ENCODE measurements at places on chromosomes 12 and 14.

DNA sequence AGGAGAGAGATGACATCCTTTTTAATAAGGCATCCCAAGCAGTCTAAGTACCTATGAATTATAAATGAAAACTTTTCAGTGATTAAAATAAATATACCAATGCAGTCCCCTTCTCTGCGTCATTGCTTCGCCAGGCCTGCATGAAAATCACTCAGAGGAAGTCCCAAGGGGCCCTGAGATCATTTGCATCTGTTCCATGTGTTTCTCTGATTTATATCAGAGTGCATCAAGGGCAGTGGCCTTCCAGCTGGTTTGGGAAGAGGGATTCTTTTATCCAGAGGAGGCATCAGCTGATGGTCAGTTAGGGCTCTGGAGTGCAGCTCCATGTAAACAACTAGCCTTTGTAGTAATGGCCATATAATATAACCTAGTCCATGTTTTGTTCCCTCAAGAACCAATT, 210.1 kb downstream of the RGS6 start:
- DNase-seq = no peak

- no peak for DNase-seq
Measured at GRCh38 chr14:54796961-54797360, 105.7 kb downstream of the GCH1 start.

DNA sequence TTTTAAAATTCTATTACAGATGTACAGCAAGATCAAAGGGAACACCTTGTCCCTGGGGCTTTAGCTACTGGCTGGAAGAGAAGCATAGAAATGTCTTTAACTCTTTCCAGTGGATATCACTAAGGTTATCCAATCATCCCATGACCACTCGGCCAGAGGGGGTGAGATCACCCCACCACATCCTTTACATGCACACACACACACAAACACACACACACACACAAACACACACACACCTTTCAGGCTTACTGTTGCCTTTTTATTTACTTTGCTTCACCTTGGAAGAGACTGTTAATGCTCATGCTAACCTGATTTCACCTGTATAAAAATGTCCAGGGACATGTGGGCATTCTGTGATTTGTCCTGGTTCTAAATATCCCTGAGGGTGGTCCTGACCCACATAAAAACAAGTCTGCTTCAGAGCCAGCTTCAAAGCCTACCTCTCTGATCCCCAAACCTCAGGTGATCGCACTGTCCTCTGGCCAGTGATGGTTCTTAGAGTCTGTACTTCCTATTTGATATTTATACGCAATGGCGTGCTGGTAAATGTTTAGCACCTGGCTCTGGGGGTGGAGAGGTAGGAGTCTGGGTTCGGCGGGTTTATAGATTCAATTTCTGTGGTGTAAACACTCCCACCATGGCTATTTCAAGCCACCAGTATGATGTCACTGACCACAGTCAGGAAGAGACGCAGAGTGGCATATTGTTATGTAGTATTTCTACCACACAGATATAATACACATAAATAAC, 166.1 kb upstream of the EEA1 start:
- DNase-seq = no peak

GRCh38 chr14:97025722-97026121, 228.5 kb downstream of the VRK1 start:
- DNase-seq = no peak

GRCh38 chr12:92047393-92047826, 98.2 kb downstream of the BTG1 start:
- DNase-seq = no peak

GRCh38 chr12:120762086-120762485, 36.5 kb downstream of the ACADS start:
- no peak for DNase-seq

GRCh38 chr12:88416786-88417185, 163.5 kb downstream of the KITLG start:
- DNase-seq = no peak

GRCh38 chr12:52252728-52253343, 19.8 kb downstream of the KRT7 start:
- no peak for DNase-seq

GRCh38 chr12:139585-139984, 73.0 kb downstream of the IQSEC3 start:
- no peak for DNase-seq

- DNase-seq = no peak
Measured at GRCh38 chr14:104596451-104596918, 8.1 kb downstream of the TMEM179 start.

GRCh38 chr12:131737150-131737827, 26.4 kb downstream of the SFSWAP start:
- DNase-seq = no peak

DNA sequence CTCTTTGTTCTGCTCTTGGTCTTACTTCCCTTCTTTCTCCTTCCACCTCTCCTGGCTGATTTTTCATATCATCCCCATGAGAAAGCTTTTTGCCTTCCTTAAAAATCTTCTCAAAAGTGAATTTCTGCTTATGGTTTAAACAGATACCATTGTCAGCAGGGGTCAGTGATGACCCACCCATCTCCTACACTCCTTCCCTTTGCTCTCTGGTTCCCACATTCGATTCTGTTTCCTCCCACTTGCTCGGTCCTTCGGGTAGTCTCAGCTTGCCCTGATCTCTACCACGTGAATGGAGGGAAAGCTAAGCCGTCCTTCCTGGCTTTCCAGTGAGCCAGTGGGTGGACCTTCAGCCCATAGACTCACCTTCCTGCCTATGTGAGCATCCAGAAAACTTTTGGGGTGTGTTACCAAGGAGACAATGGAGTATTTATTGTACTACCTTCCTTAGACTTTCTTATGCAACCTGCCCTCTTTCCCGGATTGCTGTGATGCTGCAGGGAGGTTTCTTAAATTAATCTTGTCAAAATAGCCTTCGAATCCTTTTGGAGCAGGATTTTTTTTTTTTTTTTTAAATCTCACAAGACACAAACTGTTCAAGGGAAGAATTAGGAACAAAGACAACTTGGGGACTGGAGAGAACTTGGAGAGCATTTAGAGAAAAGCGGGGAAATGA, 306.3 kb downstream of the CACNA1C start:
- no peak for DNase-seq

- DNase-seq = no peak
Measured at GRCh38 chr14:22973217-22974032, 8.9 kb downstream of the AJUBA start.

DNA sequence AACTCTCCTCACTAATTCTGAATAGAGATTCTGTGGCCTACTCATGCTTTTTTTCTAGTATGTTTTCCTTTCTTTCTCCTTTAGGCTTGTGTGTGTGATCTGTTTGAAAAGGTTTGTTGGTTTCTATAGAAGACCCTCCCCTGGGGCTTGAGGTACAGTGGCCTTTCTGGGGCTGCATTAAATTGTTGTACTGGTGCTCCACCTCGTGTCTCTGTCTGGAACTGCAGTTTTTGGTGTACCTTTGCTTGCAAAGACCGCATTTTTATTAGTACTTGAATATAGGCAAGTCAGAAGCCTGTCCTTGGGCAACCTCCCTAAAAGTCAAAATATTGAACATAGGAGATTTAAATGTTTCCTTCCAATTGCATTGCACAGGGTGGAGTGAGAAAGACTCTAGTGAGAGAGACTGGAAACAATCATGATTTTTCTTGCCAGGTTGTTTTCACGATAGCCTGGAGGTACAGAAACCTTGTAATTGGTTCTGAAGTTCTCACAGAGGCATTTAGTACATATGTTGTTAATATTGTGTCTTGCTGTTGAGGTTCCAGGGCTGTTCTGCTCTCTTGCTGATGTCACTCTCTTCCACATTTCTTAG, 39.0 kb downstream of the SLCO1B1 start:
- no peak for DNase-seq

- no peak for DNase-seq
Measured at GRCh38 chr14:89855961-89856656, 98.4 kb downstream of the EFCAB11 start.

- peak; percentile 99 for DNase-seq
Measured at GRCh38 chr14:35336494-35337268, 44.5 kb downstream of the PSMA6 start.

GRCh38 chr14:88551980-88552431, 2.8 kb downstream of the PTPN21 start:
- DNase-seq = no peak

DNA sequence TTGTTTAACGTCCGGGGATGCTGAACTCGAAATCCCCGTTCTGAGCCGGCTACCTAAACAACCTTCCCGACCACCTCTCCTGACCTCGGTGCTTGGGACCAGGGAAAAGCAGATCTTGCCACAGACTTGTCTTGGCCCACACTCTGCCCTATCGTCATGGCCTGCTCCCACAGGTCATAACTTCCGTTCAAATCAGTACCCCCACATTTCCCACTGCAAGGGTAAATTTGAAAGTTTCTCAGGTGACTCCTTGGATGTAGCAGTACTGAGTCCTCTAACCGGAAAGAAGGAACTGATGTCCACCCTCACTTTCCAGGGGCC, 612 bp upstream of the RBM23 start:
- DNase-seq = no peak

GRCh38 chr12:51897181-51897580, 9.3 kb downstream of the ANKRD33 start:
- DNase-seq = no peak

- no peak for DNase-seq
Measured at GRCh38 chr12:64525461-64526160, 73.7 kb downstream of the TBK1 start.

- no peak for DNase-seq
Measured at GRCh38 chr12:40058721-40059190, 47.1 kb downstream of the SLC2A13 start.

DNA sequence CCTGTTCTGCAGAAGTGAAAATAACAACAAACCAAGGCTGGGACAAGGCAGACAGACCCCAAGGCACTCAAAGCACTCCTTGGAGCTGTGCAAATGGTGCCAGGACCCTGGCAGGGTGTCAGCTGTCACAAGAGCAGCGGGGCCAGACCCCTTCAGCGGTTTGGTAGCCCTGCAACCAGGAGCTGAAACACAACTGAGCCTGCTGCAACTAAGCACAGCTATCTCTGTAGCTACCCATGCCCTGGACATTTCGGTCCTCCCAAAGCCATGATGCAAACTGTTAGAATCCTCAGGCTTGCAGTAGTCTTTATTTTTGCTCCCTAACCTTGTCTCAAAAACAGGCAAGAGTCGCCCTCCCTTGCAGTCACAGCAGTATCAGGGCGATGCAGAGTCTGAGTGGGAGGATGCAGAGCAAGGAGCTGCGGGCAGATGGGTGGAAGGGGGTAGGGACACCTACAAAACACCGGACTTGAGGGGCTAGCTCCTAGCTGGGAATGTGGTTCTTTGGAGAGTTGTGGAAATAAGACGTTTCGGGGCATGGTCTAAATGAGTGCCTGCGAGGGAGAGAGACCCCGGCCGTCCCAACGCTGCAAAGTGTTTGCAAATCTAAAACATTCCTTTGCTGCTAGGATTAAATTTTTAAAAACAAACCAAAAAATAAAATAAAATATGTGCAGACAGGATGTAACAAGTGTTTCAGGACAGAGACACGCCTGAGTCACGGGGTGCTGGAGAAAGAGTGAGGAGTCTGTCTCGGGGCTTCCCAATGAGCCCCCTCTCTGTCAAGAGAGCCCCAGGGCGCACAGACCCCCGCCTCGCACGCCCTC, 1.0 kb downstream of the NUAK1 start:
- DNase-seq = no peak

DNA sequence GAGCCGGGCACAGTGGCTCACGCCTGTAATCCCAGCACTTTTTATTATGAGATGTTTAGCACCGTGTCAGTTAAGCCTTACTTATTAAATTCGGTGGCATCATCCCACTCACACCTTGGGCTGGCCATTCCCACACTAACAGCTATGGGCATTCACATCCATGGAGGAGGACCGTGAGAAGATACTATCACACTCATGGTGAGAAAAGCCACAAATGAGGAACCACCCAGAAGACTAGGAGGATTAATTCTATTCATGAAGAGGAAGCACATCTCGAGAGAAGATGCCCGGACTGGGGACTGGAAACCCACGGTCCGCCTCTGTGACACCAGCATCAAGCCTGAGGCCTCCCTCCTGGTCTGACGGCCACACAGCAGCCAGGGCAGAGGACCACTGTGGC, 4.9 kb downstream of the CDC42BPB start:
- DNase-seq = no peak

DNA sequence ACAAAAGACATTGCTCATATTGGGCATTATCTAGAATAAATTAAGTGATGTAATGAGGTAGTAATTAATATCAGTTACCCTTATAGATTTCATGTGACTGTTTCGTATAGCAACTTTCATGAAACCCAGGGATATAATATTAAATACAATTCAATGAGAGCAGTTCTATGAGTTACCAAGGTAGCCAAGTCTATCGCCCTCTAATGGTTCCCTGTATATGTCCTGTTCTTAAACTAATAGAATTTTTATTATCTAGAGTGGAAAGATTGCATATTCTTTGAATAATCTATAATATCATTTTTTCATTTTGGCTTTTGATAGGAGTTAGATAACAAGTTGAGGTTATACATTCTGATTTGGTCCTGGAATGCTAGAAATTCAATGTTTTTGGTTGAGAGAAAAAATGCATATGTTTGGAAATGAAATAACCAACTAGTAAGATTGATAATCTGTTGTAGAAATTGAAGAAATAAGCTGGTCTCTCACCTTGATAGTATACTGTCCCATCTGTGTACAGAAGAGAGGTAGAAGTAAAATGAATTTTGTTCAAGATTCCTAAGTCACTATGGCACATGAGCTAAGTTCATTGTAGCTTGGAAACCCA, 59.7 kb downstream of the SCFD1 start:
- no peak for DNase-seq

DNA sequence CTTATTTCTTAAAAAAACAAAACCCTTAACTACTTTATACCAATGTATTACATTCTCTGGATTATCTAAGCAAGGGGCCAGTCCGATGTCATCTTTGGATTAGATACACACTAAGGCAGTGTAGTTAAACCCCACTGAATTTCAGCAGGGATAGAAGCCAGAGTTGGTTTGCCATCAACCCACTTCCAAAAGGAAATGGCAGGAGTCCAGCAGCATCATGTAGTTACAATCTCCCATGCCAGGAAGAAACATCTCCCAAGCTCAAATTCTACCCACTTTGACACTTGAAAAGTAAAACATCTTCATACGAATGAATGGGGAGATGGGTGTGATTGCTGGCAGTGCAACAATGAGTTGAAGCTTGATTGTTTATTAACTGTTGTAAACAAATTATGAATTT, 203.5 kb upstream of the PLXNC1 start:
- no peak for DNase-seq

- no peak for DNase-seq
Measured at GRCh38 chr12:89258240-89258969, 93.9 kb downstream of the DUSP6 start.

GRCh38 chr14:22296722-22297121, 292.3 kb downstream of the DAD1 start:
- DNase-seq = no peak

DNA sequence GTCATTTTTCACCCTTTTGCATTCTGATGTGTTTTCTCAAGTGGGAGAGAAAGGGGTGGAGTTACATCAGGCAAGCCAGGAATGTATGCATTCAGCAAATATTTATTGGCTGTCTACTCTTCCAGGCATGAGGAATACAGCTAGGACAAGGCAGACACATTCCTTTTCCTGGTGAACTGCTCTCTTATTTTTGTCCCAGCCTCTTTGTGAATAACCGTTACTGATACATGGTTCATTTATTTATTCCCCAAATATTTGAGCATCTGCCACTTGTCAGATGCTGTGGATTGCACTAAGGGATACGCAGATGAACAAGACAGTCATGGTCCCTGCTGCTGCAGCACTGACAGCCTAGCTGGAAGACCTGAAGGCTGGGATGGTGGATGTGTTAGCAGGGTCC, 6.1 kb downstream of the PELI2 start:
- DNase-seq = no peak

All from vagina (tissue), 2 donors.